ENCODE measurements at places on chromosomes 4 and X.
A peak's percentile ranks its signal among the peaks of the same experiment; 100 is the strongest.

DNA sequence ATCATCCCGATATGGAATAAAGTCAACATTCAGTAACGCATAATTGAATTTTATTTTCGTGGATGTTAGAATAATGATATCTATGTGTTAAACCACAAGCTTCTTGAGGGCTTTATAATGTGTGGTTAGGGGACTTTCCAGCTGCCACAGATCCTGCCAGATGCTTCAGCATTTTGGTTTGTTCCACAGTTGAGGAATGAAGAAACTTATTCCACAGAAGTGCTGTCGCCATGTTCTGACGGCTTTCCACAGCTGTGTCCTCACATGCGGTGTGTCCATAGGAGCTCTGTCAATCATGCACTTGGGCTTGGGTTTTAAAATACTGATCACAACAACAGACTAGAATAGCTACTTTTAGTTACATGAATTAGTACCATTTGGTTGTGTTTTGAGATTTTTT, 411.9 kb downstream of the TRIML1 start:
- peak; percentile 3 for DNase-seq

DNA sequence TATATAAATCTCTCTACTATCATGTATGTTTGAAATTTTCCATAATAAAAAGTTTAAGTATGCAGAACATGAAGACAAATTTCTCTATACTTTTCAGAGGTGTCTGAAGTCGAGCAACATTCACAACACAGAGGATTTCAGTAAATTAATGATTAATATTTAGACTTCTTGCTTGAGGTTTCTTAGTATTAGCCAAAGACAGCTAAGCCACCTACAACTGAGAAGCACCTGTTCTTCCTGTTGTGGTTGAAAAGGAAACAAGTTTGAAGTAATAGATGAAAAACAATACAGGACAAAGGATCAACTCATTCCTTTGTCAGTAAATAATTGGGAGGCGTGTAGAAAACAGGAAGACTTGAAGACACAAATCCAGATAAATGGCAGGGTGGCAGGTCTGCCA, 21.1 kb downstream of the SCML1 start:
- no peak for DNase-seq

DNA sequence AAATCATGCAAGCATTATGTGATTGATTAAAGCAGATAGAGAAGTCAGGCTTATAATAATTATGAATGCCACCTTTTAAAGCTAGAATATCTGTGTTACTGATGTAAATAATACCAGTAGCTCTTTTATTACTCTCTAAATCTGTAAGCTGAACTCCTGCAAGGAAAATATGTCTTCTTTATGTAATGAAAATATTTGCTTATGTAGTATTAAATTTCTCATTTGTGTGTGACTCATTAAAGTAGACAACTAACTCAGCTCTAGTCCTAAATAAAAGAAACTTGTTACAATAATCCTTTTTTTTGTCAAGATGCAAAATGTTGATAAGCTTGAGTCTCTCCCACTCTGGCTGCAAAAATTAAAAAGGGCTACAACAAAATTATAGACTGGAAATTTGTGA, 137.7 kb upstream of the FAT1 start:
- DNase-seq, result no peak

GRCh38 chrX:9342561-9343051, 122.3 kb upstream of the TBL1X start:
- peak; percentile 53 for DNase-seq

- DNase-seq, result no peak
Observed at GRCh38 chr4:151782296-151782695, 21.5 kb upstream of the GATB start.

DNA sequence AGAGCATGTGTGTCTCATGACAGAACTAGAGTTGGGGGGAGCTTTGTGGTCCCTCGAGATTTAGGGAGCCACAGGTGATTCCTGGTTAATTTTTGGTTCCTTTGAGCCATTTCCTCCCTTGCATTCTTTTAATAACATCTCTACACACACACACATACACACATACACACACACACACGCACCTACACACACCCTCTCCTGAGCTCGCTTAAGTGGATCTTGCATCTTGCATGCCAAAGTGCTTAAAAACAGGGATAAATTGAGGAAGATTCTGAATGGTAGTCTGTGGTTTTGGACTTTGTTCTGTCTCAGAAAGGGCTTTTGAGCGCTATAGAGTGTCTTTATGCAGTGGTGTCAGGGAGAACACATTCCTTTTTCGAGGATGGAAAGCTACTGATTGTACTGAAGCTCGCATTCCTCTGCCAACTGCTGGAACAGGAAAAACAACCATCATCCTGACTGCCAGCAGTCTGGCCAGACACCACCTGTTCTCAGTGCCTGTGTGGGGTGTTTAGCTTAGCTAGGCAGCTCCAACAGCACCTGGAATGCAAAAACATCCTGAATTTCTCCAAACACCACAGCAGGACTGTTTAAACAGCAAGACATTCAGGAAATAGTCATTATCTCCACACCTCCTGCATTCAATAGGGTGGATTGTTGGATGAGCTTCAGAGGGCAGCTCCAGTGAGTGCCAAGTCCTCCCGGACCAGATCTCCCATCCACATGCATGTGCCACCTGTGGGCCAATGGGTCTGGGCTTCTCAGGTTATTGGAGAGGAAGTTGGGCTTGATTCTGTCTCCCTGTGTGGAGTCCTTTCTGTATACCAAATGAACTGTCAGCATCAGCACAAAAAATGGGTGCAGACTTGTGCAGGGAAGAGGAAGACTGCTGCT, 21.9 kb upstream of the IGFBP7 start:
- no peak for DNase-seq

DNA sequence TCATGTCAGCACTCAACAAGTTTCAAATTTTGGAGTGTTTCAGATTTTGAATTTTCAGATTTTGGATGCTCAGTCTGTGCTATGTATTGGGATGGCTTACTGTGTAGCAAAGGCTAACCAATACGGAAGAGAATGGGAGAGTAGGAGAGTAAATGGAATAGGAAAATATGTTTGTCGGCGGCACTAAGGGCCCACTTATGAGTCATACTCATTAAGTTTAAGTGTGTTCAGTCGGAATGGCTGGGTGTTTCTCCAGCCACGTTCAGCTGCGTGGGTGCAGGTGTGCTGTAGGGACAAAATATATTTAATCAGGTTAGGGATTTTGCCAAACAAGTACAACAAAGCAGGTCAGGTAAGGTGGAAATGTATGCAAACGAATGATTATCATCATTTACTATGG, 13.6 kb downstream of the FTHL17 start:
- DNase-seq, result no peak

DNA sequence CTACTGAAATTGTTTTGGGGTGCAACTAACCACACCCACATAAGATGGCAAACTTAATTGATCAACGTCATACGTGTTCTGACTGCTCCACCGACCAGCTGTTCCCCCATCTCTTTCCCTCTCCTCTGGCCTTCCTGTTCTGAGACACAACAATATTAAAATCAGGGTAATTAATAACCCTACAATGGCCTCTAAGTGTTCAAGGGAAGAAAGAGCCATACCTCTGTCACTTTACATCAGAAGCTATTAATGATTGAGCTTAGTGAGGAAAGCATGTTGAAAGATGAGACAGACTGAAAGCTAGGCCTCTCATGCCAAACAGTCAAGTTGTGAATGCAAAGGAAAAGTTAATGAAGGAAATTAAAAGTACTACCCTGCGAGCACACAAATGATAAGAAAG, 173.9 kb upstream of the FTHL17 start:
- DNase-seq, result no peak

- no peak for DNase-seq
Observed at GRCh38 chr4:122633211-122633610, 12.3 kb upstream of the IL21 start.

- no peak for DNase-seq
Observed at GRCh38 chr4:185421366-185422124, 4.2 kb downstream of the UFSP2 start.

DNA sequence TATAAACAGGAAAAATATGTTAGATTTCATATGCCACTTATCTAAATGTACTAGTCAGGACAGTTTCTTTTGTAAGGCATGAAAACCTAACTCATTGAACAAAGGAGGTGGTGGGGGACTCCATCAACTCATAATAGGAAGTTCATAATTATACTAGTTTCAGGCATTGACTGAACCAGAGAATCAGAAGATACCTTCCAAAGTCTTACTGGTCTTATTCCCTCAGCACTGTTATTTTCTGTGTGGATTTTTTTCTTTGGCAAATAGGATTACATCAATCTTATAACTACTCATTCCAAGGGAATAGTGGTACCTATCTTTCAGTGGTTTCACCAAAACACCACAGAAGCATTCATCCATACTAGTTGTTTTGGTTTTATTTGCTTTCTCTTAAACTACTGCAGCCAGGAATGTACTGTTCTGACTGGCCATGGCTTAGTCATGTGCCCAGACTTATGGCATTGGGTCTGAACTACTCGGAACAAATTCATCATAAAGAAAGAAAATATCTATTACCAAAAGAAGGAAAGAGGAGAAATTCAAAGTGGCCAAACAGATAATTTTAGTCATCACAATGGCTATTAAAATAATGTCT, 273.9 kb downstream of the ARAP2 start:
- peak; percentile 42 for DNase-seq

GRCh38 chrX:65697915-65698796, 30.7 kb downstream of the MSN start:
- peak; percentile 51 for DNase-seq

DNA sequence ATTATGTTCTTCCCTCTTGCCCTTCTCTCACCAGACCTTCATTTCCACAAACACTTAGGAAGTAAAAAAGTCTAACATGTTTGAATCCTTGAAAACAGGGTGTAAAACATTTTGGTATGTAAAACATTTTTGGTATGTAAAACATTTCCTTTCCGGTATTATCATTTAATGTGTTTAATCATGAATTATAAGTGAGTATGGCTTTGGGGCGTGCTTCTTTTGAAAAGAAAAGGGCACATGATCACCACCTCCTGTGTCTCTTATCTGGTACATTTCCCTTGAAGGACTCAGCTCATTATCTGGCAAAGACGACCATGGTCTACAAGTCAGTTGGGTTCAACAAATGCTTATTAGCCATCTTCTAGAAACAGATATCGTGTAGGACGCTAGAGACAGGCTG, 283.6 kb downstream of the FRMPD4 start:
- DNase-seq, result no peak

DNA sequence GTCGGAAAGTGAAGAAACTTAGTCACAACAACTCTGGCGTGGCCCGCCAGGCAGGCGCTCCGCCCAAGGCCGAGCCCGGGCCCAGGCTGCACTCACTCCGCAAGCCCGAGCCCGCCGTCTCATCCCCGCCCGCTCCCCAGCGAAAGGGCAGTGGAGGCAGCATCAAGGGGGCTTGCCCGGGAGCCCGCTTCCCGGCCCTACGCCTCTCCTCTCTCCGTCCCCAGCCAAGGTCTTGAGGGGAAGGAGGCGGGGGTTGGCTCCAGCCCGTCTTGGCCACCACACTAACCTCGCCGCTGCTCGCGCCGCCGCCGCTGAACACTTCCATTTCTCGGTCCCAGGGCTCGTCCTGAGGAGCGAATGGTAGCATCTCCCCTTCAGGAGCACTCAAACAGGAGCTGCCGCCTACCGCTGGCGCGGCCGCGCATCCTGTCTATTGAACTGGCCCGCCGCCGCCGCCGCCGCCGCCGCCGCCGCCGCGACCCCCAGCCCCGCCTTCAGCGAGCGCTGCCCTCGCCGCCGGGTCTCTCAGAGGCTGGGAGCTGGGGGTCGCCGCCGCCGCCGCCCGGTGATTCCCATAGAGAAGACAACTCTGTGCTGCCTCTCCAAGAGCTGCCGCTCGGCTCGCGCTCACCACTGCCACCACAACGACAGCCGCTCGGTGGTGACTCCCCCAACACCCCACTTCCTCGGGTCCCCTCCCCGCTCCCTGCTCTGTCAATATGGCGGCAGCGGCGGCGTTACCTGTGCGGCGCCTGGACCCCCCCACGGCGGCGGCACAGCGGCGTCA, at the start of gene RPS6KA6:
Gene RPS6KA6, minus strand, starts transcription at position 667 of the 787 bp plus-strand sequence. Its CDS starts 300 bp downstream, at position 367.
- DNase-seq, result no peak

GRCh38 chr4:39157520-39157919, 24.8 kb upstream of the WDR19 start:
- DNase-seq, result no peak

DNA sequence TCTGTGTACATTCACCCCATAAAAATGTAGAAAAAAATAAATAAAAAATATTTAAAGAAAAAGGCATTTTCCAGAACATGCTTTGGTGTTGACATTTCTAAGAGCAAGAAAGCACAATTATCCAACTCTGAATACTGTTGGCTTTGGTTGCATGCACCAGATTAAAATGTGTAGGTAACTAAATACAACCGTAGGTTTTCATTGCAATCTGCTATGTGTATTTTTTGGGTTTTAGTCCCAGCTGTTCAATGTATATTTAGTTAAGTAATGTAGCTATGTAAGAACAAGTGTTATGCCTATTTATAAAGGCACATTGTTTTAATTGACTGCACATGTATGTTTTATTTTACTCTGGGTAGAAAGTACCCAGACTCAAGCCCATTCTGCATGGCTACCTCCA, 108.1 kb upstream of the PAQR3 start:
- no peak for DNase-seq

GRCh38 chr4:138014590-138015288, 227.4 kb downstream of the SLC7A11 start:
- no peak for DNase-seq

GRCh38 chr4:122000849-122001248, 49.0 kb upstream of the TRPC3 start:
- no peak for DNase-seq

GRCh38 chr4:8320386-8320750, 50.8 kb downstream of the HTRA3 start:
- DNase-seq, result no peak

DNA sequence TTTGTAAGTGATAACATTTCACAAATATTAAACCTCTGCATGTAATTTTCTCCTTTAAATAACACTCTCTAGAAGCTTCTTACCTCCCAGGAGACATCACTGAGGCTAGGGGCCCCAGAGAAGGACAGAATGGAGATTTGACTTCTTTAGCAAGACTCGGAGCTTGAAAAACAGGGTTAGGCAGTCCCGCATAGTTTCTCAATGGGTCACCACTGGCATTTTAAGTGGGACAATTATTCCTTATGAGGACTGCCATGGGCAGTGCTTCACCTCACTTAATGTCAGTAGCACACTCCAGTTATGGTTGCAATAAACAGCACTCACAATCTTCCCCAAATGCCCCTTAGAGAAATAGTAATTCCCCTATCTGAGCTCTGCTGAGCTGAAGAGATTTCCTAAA, 66.7 kb upstream of the NOCT start:
- no peak for DNase-seq

GRCh38 chr4:57854748-57855147, 744.6 kb upstream of the IGFBP7 start:
- DNase-seq, result no peak

- peak; percentile 54 for DNase-seq
Observed at GRCh38 chr4:176065435-176066291, at the start of gene WDR17. TSS of gene WDR17 (plus strand) at chr4:176065841. CDS start at chr4:176111581, 45,740 bp downstream.

- no peak for DNase-seq
Observed at GRCh38 chr4:94961420-94961819, 203.7 kb downstream of the BMPR1B start.

GRCh38 chr4:24470666-24471485, 113.5 kb downstream of the DHX15 start:
- no peak for DNase-seq

- no peak for DNase-seq
Observed at GRCh38 chr4:171919314-171919713, 106.1 kb downstream of the GALNTL6 start.

All from RCC 7860 (cell line).